ENCODE measurements at places on chromosomes 16 and 17. TPM values are rescaled to one million over a fixed set of nuclear protein-coding genes. Genes with fewer than 3 reads are reported as not detected.
A peak's percentile ranks its signal among the peaks of the same experiment; 100 is the strongest.

CLUH gene
- 27.6 TPM for total RNA-seq

AIPL1 gene
- 0.22 TPM for total RNA-seq

KRT32 gene
- total RNA-seq: not detected

DHX58 gene
- 19.7 TPM for total RNA-seq

TP53TG3D gene
- total RNA-seq: not detected

SGSM2 gene
- total RNA-seq: 46.7 TPM

ARHGAP23 gene
- 49.0 TPM for total RNA-seq

CLEC19A gene
- total RNA-seq: 0.99 TPM

GRCh38 chr17:79836972-79837887 lies 2.0 kb downstream of the CBX4 start:
- DNase-seq: no peak

DNA sequence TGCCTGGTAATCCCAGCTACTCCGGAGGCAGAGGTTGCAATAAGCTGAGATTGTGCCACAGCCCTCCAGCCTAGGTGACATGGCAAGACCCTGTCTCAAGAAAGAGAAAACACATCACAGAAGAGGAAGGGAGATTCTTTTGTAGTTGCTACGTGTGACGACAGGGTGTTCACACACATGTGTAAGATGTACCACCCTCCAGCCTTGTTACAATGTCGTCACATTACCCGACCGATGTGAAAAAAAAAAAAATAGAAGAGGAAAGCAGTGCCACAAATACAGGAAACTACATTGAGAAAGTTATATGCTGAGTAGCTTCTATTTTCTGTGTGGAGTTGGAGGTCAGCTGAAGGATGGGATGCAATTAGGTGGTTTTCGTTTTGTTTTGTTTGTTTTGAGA lies 56.0 kb downstream of the CLUH start:
- no peak for DNase-seq

DNA sequence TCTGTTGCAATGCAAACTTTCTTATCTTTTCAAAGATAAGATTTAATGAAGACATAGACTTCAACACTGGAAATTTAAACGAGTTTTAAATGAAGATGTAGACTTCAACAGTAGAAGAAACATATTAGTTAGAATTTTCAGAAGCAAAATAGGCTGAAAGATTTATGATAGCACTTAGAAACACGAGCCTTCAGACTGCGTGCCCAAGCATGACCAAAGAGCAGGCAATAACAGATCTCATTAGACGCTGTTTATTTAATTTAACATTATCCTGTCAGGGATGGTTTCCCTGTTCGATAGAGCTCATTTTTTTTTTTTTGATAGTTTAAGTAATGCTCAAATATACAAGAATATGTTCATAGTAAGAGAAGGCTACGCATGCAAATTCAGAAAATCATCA lies 604.7 kb upstream of the SOX9 start:
- no peak for DNase-seq

DNA sequence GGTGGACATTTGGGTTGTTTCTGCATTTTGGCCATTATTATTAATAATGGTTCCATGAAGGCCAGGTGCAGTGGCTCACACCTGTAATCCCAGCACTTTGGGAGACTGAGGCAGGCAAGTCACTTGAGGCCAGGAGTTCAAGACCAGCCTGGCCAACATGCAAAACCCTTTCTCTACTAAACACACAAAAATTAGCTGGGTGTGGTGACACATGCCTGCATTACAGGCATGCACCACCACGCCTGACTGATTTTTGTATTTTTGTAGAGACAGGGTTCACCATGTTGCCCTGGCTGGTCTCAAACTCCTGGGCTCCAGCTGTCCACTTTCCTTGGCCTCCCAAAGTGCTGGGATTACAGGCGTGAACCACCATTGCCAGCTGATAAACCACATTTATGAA lies 58.5 kb downstream of the TNFRSF13B start:
- no peak for DNase-seq

DNA sequence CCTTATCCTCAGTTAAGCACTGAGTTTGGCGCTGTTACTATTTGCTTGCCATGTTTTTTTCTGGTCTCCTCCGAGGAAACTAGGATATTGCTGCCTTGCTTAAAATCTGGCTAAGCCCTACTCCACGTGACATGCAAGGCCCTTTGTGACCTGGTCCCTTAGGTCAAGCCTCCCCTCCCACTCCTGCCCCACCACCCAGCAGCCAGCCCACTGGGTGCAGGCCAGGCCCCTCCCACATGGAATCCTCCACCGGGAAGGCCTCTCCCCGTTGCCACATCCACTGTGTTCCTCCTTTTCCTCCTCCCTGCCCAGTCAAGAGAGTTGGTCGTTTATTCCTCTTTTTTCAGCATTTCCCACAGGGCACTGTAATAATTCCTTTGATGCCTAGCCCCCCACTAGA lies 16.2 kb downstream of the PSMD3 start:
- no peak for DNase-seq

DNA sequence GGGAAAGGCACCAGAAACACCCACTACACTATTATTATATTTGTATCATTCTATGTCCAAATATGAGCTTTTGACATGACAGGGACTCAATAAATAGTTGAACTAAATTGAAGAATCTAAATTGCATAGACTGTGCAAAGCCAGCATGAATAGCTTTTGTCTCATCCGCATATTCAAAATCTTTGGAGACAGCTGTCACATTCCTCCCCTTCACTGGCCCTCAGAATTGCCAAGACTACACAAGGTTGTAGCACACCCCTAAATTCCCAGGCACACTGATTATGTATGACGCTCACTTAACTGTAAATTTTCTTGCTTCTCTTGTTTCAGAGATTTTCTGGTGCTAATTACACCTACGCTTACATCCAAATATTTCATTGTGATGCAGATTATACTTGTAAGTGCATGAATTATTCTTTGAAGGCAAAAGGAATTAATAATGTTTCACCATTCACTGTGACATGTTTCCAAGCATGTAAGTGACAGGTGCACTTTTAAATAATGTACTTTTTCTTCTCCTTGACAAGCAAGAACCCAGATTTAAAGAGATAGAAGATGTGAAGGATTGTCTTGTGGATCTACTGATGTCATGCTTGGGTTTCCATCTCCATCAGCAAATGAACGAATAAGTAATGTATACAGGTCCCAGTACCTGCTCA lies 47.5 kb downstream of the CA10 start:
- DNase-seq: no peak

DNA sequence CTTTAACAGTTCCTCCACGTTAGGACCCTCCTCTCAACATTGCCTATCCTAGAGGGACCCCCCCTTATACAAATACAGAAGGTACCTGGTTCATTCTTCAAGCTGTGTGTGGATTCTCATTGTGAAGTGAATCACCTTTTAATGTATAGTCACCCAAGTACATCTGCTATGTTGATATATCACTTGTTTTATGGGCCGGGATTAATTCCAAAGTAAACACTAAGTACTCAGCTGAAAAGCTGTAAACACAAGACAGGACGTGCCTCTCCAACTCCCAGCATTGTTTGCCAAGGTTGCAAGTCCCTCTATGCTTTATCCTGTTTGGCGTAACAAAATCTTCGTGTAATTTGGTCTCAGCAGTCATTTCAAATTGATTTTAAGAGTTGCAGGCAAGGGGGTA lies 123.6 kb downstream of the RBFOX1 start:
- DNase-seq: no peak

DNA sequence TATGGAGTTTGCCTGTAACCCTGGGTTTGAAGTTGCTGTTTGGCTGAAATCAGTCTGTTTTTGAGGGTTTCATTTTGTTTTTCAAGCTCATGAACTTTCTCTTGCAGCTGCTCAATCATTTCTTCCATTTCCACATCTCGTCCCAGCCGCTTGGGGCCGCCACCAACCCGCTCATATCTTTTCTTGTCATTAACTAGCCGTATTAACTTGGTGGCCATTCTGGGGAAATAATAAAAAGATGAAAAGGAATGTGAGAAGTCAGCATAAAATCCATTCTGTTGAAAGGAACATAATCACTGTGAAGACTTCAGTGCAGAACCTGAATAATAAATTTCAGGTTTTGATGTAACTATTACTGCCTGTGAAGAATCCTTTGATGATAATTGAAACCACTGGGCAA lies 11.5 kb downstream of the RPGRIP1L start:
- DNase-seq: peak; percentile 9

DNA sequence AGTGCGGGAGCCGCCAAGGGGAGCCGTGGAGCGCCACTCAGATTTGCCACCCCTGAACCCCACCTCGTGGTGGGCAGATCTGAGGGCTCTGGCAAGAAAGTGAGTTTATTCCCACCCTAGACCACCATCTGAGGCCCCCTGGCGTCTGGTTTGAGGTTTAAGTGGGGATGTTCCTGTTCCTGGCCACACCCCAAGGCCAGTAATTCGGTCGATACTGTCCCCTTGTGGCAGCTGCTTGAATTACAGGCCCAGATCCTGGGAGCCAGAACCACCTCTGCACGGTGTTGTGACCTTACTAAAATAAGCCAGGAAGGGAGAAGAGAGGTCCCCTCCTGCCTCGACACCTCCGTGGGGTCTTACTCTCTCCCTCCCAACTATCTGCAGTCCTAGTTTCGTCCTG lies 3.3 kb upstream of the LAT start:
- DNase-seq: no peak

- DNase-seq: peak; percentile 65
Observed at GRCh38 chr16:14232106-14232864, 161.2 kb downstream of the MRTFB start.

- DNase-seq: no peak
Observed at GRCh38 chr17:69511250-69511649, 96.8 kb downstream of the MAP2K6 start.

DNA sequence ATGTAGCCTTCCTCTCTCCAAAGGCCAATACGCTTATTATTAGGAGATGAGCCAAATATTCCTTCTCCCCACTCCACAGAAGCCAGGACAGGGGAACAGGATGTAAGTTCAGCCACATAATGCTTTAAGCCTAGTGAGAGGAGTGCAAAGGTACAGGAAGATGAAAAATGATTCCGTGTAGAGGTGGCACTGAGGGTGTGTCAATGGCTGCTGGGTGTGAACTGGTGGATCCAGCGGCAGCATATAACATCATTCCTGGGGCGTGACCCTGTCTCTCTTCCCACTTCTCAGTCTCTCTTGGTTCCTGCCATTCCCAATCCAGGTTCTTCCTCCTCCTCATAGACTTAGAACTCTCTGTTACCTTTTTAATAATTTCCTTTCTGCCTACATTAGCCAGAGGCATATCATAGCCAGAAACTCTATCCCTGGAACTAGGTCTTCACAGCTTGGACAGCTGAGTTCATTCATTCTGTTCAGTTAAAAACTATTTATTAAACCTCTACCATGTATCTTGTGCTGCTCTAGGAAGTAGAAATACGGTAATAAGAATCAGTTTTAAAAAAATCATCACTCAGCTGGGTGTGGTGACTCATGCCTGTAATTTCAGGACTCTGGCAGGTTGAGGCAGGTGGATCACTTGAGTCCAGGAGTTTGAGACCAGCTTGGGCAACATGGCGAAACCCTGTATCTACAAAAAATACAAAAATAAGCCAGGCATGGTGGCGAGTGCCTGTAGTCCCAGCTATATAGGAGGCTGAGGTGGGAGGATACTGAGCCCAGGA lies 58.0 kb upstream of the FAM20A start:
- no peak for DNase-seq

DNA sequence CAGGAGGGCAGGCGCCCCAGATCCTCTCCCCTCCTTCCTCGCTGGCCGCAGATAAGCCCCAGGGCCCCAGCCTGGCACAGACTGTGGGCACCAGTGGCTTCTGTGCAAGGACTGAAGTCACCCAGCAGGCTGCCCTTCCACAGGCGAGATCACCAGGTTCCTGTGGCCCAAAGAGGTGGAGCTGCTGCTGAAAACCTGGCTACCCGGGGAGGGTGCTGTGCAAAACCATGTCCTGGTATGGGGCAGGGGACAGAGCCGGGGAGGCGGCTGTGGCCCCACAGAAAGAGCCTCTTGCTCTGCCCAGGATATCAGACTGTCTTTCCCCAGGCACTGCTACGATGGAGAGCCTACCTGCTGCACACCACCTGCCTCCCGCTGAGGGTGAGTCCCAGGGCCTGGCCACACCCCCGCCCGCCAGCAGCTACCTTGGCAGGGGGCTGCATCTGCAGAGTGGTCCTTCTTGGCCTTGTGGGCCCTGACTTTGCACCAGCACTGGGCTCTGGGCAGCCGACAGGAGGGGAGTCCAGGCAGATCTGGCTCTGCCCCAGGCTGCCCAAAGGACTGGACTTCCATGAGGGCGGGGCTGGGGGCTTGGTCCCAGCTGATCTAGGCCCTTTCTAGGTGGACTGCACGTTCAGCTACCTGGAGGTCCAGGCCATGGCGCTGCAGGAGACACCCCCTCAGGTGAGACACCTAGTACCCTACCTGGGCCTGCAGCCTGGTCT lies 615 bp downstream of the CARMIL2 start:
- no peak for DNase-seq

- no peak for DNase-seq
Observed at GRCh38 chr16:30041841-30042240, 10.8 kb upstream of the TLCD3B start.

DNA sequence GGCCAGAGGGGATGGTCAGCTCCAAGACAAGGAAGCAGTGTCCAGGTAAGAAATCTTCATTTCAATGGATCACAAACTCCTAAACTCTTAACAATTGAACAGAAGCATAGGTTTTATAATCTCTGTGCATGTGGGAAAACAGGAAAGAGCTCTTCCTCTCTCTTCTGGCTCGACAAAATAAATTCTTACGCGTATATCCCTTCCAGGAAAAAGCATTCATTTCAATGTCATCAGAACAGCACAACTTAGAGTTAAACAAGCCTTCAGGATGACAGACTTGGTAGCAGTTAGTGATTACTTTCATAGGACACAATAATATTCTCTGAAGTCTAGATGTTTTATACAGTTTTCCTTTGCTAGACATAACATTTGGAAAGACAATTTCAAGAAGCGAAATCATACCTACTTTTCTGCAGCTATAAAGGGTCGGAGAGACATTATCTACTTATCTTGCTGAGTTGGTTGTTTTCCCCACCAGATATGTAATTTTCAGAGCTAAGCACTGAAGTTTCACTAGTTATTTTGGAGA lies 19.3 kb upstream of the SLC35G3 start:
- DNase-seq: no peak

DNA sequence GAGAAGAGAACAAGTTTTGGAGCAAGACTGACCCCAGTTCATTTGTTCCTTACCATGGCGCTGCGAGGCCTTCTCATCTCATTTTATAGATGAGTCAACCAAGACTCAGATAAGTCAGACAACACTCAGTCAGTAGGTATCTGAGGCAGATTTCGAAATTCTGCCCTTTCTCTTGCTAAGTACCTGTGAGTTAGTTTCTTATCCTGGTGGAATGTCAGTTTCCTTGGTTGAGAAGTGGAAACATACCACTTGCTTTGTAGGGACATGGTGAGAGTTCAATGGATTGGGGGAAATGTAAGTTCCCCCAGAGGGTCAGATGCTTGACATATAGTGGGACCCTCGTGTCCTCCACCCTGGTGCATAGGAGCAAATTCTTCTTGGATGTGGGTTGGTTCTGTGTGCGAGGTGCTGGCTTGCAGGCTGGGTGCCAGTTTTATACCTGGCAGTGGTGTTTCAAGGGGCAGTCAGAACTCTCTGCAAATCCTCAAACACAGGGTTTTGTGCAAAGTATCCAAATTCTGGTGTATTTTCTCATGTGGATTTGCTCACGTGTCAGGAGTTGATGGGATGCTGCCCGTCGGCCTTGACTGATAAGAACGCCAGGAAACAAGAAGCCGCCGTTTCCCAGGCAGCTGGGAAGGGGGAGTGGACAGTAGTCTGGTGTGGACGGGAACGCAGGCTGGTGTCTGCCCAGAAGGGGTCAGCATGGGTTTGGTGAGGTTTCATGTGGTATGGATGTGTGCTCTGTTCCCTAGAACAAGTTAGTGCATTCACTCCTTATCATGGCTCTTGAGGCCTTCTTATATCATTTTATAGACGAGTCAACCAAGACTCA lies 61.1 kb upstream of the CIBAR2 start:
- DNase-seq: no peak

All from spinal cord (tissue), 10 donors.